Mesendoderm (in vitro differentiated cells): ENCODE measurements at places on chromosomes 1 and 21.
A peak's percentile ranks its signal among the peaks of the same experiment; 100 is the strongest.

- no peaks in the 10 kb centered on the region for H3K27me3 ChIP-seq
- DNase-seq, result no peak
- no peaks in the 10 kb centered on the region for H3K36me3 ChIP-seq
- no peak overlapping the region for H3K27ac ChIP-seq
- no peak overlapping the region for H3K4me3 ChIP-seq
- no peaks in the 10 kb centered on the region for H3K4me1 ChIP-seq
Observed at GRCh38 chr1:18974005-18974404, 17.5 kb upstream of the IFFO2 start.

DNA sequence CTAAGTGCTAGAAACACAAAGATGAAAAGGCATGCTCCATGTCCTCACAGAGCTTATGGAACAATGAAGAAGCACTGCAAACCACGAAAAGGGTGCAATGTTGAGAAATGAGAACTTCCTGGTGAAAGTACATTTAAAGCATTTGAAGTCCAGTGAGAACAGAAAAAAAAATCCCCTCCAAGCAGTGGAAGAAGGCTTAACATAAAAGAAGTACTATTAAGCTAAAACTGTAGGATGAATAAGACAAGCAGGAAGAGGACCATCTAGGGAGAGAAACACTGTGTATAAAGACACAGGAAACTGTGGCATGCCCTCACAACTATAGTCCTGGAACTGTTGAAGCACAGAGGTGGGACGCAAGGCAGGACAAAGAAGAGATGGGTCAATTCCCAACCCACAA lies 10.0 kb downstream of the TP53BP2 start:
- no peak overlapping the region for H3K4me3 ChIP-seq
- H3K36me3 ChIP-seq, result no peaks in the 10 kb centered on the region
- peaks cover 28% of the 10 kb centered on the region for H3K4me1 ChIP-seq
- no peak for DNase-seq

- H3K36me3 ChIP-seq, result no peaks in the 10 kb centered on the region
- H3K27ac ChIP-seq, result peak overlapping the region; percentile 57
- peak overlapping the region; percentile 78 for H3K4me3 ChIP-seq
- peaks cover 12% of the 10 kb centered on the region for H3K4me1 ChIP-seq
- no peaks in the 10 kb centered on the region for H3K27me3 ChIP-seq
- peak; percentile 80 for DNase-seq
Observed at GRCh38 chr1:151993084-151993733, 450 bp downstream of the S100A10 start.

GRCh38 chr1:89894210-89895201 lies 73.7 kb downstream of the LRRC8D start:
- H3K4me3 ChIP-seq, result no peak overlapping the region
- H3K27ac ChIP-seq, result no peak overlapping the region
- no peaks in the 10 kb centered on the region for H3K36me3 ChIP-seq
- H3K4me1 ChIP-seq, result peaks cover 2% of the 10 kb centered on the region
- DNase-seq, result peak; percentile 20

GRCh38 chr1:30637183-30637980 lies 86.0 kb downstream of the MATN1 start:
- no peak for DNase-seq
- H3K4me1 ChIP-seq, result peaks cover 3% of the 10 kb centered on the region
- no peak overlapping the region for H3K27ac ChIP-seq
- H3K4me3 ChIP-seq, result no peak overlapping the region

- H3K36me3 ChIP-seq, result no peaks in the 10 kb centered on the region
- no peaks in the 10 kb centered on the region for H3K4me1 ChIP-seq
- H3K27me3 ChIP-seq, result no peaks in the 10 kb centered on the region
- no peak for DNase-seq
- H3K27ac ChIP-seq, result no peak overlapping the region
Observed at GRCh38 chr1:10389271-10389973, 9.4 kb upstream of the PGD start.

GRCh38 chr1:197862671-197863070 lies 39.8 kb upstream of the C1orf53 start:
- no peaks in the 10 kb centered on the region for H3K36me3 ChIP-seq
- H3K27ac ChIP-seq, result no peak overlapping the region
- H3K27me3 ChIP-seq, result no peaks in the 10 kb centered on the region
- H3K4me1 ChIP-seq, result no peaks in the 10 kb centered on the region
- DNase-seq, result no peak
- H3K4me3 ChIP-seq, result no peak overlapping the region

DNA sequence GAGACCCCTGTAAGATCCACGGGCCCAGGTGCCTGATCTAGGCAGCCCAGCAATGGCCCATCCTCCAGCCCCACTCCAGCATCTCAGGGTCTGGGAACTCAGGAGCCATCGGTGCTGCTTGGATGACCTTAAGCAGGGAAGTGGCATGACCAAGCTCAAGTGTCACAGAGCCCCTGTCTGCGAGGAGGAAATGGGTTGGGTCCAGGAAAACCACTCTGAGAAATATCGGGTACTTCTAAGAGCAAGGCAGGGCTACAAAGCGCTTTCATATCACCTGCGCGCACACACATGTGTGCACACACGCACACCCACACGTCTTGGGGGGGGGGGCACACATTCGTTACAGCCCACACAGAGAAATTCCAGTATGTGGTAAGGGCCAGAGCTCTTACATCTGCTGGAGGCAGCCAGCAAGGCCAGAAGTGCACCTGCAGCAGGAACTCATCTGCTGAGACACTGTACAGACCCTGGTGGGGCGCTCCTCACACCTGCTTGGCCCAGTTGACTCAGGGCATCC lies 32.6 kb upstream of the SPOCD1 start:
- no peak for DNase-seq
- H3K36me3 ChIP-seq, result no peaks in the 10 kb centered on the region
- H3K4me1 ChIP-seq, result no peaks in the 10 kb centered on the region
- H3K27ac ChIP-seq, result no peak overlapping the region
- H3K4me3 ChIP-seq, result no peak overlapping the region

DNA sequence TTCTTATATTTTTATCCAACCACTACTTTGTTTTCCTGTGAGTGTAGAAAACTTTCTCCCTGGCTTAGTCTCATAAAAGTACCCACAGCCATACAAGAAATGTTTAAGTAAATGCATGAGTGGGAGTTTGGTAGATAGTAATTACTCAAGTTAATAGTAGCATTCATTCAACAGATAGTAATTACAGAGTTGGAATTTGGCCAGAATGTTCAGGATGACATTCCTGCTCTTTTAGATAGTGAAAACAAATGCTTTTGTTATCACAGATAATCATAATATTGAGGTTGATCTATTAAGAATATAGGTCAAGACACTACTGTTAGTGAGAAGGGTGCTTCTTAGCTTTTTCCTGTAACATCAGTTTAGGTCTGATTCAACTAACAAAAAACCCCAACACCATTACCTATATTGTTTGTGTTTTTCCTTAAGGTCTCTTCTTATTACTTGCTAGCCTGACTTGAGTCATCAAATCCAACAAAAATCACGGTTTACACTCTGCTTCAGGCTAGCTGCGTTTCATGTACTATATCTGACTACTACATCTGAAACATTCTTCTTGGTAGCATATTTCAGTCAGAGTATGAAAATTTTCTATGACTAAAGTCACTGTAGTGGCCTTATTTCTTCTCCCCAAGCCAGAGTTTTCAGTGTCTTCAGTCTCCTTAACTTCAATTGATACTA lies 163.7 kb downstream of the HS2ST1 start:
- no peak for DNase-seq
- H3K4me3 ChIP-seq, result no peak overlapping the region
- no peak overlapping the region for H3K27ac ChIP-seq

- H3K27me3 ChIP-seq, result no peaks in the 10 kb centered on the region
- no peak within 1 kb of the TSS for H3K27ac ChIP-seq
- no peaks in the 10 kb centered on the region for H3K36me3 ChIP-seq
- H3K4me3 ChIP-seq, result no peak within 1 kb of the TSS
- H3K4me1 ChIP-seq, result no peaks in the 10 kb centered on the region
Observed at GRCh38 chr1:119811387-119811786, at the start of gene REG4. Gene REG4 (minus strand): TSS chr1:119811460. CDS start chr1:119808769, 2,691 bp downstream.
